AG04449 (cell line): ENCODE measurements at places on chromosomes 12 and 14.

DNA sequence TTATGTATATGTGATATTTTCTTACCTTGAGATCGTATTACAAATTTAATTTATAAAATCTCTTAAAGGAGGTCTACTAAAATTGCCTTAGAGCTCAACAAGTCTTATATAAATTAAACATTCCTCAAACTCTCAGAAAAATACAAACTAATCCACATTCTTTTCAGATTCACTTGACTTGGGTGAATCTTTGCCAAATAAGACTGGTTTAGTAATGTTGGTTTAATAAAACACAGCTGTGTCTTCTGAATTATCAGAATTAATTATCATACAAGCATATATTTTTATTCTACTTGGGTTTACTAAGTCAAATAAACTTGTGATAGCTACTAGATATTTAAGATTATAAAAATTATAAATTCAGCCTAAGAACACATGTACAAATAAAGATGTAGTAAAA lies 13.3 kb downstream of the GLIPR1L2 start:
- no peak for DNase-seq

DNA sequence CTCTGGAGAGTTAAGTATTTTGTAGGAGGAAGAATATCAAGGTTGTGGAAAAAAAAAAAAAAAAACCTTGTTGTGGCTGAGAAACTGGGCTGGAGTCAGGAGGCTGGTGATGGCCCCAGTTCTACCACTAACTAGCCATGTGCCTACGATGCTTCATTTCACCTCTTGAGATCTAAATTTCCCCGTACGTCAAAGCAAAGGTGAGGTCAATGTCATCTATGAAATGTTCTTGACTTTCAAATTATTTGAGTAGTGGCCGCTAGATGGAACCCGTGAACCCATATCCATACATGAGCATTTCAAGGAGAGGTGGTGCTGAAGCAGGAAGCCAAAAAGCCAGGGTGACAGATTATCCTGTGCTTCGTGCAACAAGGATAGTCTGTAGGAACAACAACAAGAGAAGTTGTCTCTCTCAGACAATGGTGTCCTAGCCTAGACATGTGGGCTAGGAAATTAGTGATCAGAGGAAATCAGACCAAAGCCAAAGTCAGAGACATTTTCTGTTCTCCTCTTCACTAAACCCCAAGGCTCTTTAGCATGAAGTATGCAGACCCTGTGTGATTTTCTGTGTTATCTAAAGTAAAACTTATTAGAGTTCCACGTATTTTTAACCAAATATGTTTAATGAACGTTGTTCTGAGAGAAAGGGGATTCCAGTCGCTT lies 95.5 kb upstream of the ETV6 start:
- no peak for DNase-seq

DNA sequence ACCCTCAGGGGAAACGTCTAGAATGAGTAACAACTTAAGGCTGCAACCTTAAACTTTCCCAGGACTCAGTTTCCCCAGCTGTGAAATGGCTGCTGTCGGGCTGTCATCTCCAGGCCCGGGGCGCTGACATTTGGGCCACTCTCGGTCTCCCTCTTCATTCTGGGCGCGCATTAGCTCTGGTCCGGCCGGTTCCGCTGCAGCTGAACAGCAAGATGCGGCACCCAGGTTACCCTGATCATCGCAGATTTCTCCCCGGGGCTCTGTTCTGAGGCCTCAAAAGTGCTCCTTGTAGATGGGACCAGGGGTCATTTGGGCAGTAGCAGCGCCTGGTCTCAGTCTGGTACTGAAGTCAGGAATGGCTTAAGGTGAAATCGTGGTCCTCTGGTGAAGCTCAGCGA lies 890 bp upstream of the BCL7A start:
- DNase-seq: no peak

- DNase-seq: no peak
Measured at GRCh38 chr12:10540776-10541205, 35.1 kb downstream of the EIF2S3B start.

DNA sequence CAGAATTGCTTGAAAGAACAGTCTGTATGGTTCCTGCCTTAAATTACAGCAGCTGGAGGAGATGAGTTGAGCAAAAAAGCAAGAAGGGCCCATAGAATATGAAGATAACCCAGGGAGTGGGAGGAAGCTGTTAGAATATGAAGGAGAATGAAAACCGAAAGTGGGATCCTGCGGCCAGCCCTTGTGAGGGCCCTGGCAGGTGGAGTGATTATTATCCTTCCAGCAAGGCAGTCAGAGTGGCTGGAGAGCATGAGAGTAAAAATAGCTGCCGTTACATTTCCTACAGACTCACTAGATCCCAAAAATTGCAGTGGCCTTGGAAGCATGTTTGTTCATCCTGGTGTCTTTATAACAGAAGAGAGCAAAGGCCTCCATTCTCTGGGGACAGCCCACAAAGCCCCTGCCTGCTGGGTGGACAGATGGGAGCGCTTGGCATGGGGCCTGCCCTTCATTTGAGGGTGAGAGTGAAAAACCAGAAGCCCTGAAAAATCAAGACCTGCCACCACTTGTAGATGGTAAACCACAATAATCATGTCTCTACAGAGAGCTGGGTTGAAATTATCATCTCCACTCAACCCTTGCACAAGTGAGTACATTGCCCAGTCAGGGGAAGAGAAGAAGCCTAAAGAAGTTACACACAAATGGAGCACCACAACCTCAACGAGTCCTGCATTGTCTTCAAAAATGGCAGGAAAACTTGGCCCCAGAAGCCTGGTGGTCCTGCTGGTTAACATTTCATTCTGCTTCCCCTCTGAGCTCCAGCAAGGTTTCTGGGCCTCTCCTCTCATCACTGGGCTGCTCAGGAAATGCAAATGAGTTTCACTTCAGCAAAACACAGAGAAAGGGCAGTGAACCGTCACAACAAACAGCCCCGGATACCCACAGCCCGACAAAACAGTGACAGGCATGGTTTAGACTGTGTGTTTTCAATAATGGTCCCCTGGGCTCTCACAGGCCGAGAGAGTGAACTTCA lies 20.5 kb downstream of the ZDHHC22 start:
- no peak for DNase-seq

DNA sequence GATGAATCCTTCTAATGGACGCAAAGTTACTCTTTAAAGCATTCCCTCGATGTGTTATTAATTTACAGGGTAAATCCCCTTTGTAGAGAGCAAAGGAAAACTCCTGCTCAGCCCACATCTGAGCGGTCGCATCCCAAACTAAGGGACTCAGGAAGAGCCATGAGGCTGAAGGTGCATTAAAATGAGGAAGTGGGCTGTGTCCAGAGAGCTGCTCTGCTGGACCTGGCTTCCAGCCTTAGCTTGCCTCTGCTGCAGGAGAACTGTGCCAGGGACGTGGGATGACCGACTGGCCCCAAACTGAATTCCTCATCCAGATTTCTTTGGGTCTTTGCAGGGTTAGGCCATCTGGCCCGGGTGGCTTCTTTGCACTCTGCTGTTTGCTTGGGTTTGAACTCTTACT lies 88.3 kb downstream of the FBXW8 start:
- DNase-seq: no peak

GRCh38 chr14:68036202-68036601 lies 216.6 kb downstream of the RAD51B start:
- no peak for DNase-seq

GRCh38 chr12:30696486-30696885 lies 817 bp upstream of the IPO8 start:
- no peak for DNase-seq

GRCh38 chr12:108559748-108560147 lies 1.2 kb downstream of the SART3 start:
- DNase-seq: no peak
